ENCODE measurements at places on chromosomes 3 and 15. TPM values are rescaled to one million over a fixed set of nuclear protein-coding genes. Genes with fewer than 3 reads are reported as not detected.
A peak's percentile ranks its signal among the peaks of the same experiment; 100 is the strongest.

- DNase-seq, result no peak
- H3K27ac ChIP-seq, result peak overlapping the region; percentile 87
- peaks cover 14% of the 10 kb centered on the region for H3K4me1 ChIP-seq
- H3K4me3 ChIP-seq, result no peak overlapping the region
- H3K27me3 ChIP-seq, result no peaks in the 10 kb centered on the region
- H3K36me3 ChIP-seq, result no peaks in the 10 kb centered on the region
These were observed 30.5 kb upstream of the SRP14 start for GRCh38 chr15:40069178-40070165.

DNA sequence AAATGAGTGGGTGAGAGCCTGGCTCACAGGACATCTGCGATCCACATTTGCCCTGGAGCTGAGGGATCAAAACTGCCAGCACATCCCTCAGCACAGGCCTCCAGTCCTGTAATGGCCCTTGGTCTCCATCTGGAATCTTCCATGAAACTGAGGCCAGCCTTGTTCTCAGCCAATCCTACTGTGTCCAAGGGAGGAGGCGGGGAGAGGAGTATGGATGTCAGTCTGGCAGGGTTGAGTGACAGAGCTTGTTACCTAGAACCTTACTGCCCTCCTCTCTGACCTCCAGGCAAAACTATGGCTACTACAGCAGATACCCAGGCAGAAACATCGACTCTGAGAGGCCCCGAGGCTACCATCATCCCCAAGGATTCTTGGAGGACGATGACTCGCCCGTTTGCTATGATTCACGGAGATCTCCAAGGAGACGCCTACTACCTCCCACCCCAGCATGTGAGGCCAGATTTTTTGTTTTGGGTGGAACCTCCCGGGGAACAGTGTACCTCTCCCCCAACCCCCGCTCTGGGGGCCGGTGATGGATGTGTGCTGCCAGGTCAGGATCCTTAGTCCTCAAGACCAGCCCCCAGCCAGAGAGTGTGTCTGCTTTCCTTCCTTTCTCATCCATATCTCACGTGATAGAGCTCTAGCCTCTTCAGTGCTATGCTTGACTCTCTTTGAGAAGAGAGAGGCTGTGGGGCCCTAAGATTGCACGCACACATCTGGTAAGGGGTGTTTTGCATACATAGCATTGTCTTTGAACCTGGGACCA is 41.3 kb downstream of the CHDH start:
- no peak overlapping the region for H3K27ac ChIP-seq
- no peak for DNase-seq
- no peak overlapping the region for H3K4me3 ChIP-seq

The B3GALNT1 gene
- 36.0 TPM for total RNA-seq

- peaks cover 17% of the 10 kb centered on the region for H3K36me3 ChIP-seq
- peak overlapping the region; percentile 51 for H3K4me3 ChIP-seq
- H3K27ac ChIP-seq, result peak overlapping the region; percentile 99
These were observed 5.5 kb downstream of the CSRNP1 start for GRCh38 chr3:39147711-39148434.

The BOC gene
- 85.3 TPM for total RNA-seq

GRCh38 chr15:36803773-36804172 is 224.3 kb downstream of the CDIN1 start:
- no peak overlapping the region for H3K4me3 ChIP-seq
- H3K27ac ChIP-seq, result peak overlapping the region; percentile 91
- H3K36me3 ChIP-seq, result peaks cover 6% of the 10 kb centered on the region
- H3K4me1 ChIP-seq, result peaks cover 77% of the 10 kb centered on the region
- H3K27me3 ChIP-seq, result no peaks in the 10 kb centered on the region

The MST1R gene
- 4.3 TPM for total RNA-seq

- H3K27ac ChIP-seq, result no peak overlapping the region
- DNase-seq, result no peak
- H3K4me3 ChIP-seq, result no peak overlapping the region
- no peaks in the 10 kb centered on the region for H3K27me3 ChIP-seq
- no peaks in the 10 kb centered on the region for H3K36me3 ChIP-seq
These were observed 647.8 kb upstream of the CCDC54 start for GRCh38 chr3:106729481-106729880.

- peak overlapping the region; percentile 26 for H3K27ac ChIP-seq
- H3K4me1 ChIP-seq, result peaks cover 17% of the 10 kb centered on the region
- H3K27me3 ChIP-seq, result peaks cover 8% of the 10 kb centered on the region
- no peaks in the 10 kb centered on the region for H3K36me3 ChIP-seq
- DNase-seq, result no peak
- no peak overlapping the region for H3K4me3 ChIP-seq
These were observed 275.0 kb upstream of the CHRM5 start for GRCh38 chr15:33693166-33693800.

GRCh38 chr3:61908382-61908781 is 347.0 kb downstream of the PTPRG start:
- no peak overlapping the region for H3K27ac ChIP-seq
- H3K27me3 ChIP-seq, result no peaks in the 10 kb centered on the region
- H3K4me1 ChIP-seq, result peaks cover 22% of the 10 kb centered on the region
- no peak for DNase-seq

The CPN2 gene
- not detected for total RNA-seq

The GFM1 gene
- 37.2 TPM for total RNA-seq

GRCh38 chr3:72768006-72768441 is 80.2 kb downstream of the SHQ1 start:
- H3K36me3 ChIP-seq, result no peaks in the 10 kb centered on the region
- no peaks in the 10 kb centered on the region for H3K27me3 ChIP-seq
- peaks cover 12% of the 10 kb centered on the region for H3K4me1 ChIP-seq
- peak overlapping the region; percentile 61 for H3K27ac ChIP-seq

- H3K36me3 ChIP-seq, result peaks cover 3% of the 10 kb centered on the region
- H3K27ac ChIP-seq, result no peak overlapping the region
- H3K4me1 ChIP-seq, result peaks cover 9% of the 10 kb centered on the region
These were observed 42.9 kb downstream of the DCUN1D1 start for GRCh38 chr3:182937293-182938051.

DNA sequence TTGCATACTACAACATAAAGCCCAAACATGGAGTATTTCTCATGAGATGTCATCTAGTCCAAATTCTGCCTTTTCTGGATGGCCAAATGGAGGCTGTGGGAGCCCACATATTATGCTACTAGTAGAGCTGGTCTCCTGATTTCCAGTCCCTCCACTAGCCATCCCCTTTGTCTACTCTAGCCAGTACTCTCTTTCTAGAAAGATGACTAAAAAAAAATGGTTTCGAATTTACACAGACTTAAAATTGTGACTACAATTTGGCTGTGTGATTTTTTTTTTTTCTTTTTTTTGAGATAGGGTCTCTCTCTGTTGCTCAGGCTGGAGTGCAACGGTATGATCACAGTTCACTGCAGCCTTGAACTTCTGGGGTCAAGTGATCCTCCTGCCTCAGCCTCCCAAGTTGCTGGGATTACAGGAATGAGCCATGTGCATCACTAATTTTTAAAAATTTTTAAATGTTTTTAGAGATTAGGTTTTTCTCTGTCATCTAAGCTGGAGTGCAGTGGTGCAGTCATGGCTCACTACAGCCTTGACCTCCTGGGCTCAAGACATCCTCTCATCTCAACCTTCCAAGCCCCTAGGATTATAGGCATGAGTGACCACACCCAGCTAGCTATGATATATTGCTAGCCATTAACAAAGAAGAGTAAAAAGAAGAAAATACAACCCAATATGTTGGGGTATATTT is 273.9 kb downstream of the ADAMTSL3 start:
- H3K36me3 ChIP-seq, result peaks cover under 1% of the 10 kb centered on the region
- H3K4me3 ChIP-seq, result no peak overlapping the region
- no peak overlapping the region for H3K27ac ChIP-seq
- peaks cover 12% of the 10 kb centered on the region for H3K27me3 ChIP-seq

The TP63 gene
- total RNA-seq, result 28.6 TPM

DNA sequence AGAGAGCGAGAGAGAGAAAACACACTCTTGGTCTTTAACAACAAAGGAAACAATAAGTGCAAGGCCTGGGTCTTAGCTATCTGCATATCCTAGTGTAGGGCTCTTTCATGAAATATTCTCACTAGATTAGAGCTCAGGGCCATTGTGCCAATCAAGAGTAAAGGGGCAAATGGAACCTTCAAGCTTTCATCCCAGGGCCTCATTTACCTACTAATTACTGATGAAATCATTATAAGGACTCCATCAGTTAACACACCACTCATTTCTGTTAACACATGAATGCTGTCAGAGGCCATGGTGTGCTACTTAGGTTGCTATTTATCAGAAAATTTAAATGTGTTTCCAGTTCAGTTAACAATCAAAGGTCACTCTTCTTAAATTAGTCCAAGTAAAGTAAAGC is 597.8 kb downstream of the ROBO1 start:
- no peak overlapping the region for H3K27ac ChIP-seq
- no peaks in the 10 kb centered on the region for H3K4me1 ChIP-seq
- H3K36me3 ChIP-seq, result no peaks in the 10 kb centered on the region

DNA sequence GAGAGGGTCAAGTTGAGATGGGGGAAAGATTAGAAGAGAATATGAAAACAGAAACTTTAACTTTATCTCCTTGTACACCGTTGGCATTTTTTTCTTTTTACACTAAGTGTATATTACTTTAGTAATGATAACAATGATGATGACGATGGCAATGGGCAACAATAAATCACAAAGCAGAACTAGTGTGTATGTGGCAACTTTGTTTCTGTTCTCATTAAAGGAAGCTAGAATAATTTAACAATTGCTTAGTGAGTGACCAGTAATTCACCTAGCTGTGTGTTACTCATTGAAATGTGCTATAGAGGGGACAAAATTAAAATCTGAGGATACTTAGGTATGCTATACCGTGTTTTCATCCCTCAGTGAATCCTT is 318.5 kb upstream of the TBL1XR1 start:
- no peaks in the 10 kb centered on the region for H3K36me3 ChIP-seq
- no peak for DNase-seq
- H3K4me3 ChIP-seq, result no peak overlapping the region
- peaks cover 3% of the 10 kb centered on the region for H3K4me1 ChIP-seq
- H3K27ac ChIP-seq, result no peak overlapping the region

DNA sequence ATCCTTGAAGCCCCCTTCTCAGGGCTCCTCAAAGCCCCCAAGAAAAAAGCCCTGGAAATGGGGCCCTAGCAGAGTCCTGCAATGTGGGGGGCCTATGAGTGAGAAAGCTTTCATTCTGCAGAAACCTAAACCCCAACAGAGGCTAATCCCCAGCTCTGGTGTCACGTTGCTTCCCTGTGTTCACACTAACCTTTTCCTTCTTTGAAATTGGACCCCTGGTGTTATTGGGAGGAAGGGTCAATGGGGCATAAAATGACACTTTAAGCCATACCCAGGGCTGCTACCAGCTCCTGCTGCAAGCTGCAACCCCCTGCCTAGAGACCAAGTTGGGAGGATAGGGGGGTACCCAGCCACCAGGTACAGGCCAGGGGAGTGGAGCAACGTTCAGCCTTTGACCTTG is 2.1 kb downstream of the CYP1A2 start:
- no peaks in the 10 kb centered on the region for H3K27me3 ChIP-seq
- H3K36me3 ChIP-seq, result no peaks in the 10 kb centered on the region
- no peak overlapping the region for H3K4me3 ChIP-seq
- no peak for DNase-seq

The LIPH gene
- 0.18 TPM for total RNA-seq

- no peak for DNase-seq
- no peak overlapping the region for H3K4me3 ChIP-seq
- peaks cover 20% of the 10 kb centered on the region for H3K4me1 ChIP-seq
- no peaks in the 10 kb centered on the region for H3K27me3 ChIP-seq
- H3K36me3 ChIP-seq, result no peaks in the 10 kb centered on the region
These were observed 150.1 kb upstream of the CCDC54 start for GRCh38 chr3:107227091-107227490.

The CDCP1 gene
- 1.3 TPM for total RNA-seq

The CLDN18 gene
- not detected for total RNA-seq

DNA sequence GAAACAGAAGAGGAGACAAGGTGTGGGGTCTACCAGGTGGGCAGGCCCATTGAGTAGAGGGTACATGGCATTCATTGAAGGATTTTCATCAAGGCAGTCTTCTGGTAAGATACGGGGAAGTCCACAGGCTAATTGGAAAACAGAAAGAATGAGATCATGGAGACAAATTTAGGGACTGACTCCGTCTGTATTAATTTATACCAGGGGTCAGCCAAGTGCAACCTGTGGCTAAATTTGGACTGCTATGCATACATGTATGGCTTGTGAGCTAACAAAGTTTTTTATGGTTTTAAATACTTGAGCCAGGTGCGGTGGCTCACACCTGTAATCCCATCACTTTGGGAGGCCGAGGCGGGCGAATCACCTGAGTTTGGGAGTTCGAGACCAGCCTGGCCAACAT is 21.1 kb upstream of the SNRPN start:
- H3K27me3 ChIP-seq, result no peaks in the 10 kb centered on the region
- H3K27ac ChIP-seq, result no peak overlapping the region
- DNase-seq, result no peak

DNA sequence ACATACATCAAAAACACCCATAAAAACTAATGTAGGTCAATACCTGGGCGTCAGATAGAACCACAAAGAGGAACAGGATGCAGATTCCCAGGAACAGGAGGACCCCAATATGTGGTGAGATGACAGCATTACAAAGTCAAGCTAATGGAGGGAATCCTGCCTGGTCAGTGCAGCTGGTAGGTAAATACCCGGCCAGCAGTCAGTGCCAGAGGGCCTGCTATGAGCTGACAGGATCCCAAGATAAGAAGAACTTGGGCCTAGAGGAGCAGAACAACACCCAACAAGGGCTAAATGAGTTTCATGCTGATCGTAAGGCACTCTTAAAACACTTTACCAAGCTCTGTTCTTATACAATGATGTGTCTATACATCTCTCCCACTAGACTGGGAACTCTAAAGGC is 61.2 kb upstream of the KCNMB2 start:
- peak overlapping the region; percentile 15 for H3K27ac ChIP-seq
- H3K4me3 ChIP-seq, result no peak overlapping the region
- no peaks in the 10 kb centered on the region for H3K27me3 ChIP-seq
- H3K36me3 ChIP-seq, result no peaks in the 10 kb centered on the region
- DNase-seq, result no peak
- peaks cover 33% of the 10 kb centered on the region for H3K4me1 ChIP-seq

The FMN1 gene
- 1.6 TPM for total RNA-seq

DNA sequence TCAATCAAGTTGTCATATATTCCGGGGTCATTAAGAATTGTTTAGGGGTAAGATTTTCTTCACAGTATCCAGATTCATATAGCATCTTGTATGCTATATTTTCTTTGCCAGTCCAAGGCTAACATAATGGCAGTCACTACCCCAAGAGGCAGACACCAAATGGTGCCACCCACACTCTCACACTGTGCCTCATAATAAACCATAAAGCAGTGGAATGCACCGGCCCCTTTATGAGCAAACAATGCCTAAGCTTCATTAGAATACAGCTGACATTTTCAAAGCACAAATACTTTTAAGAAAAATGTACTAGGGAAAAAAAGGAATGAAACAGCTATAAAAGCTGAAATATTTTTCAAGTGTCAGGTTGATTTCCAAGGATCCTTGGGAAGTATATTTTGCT is 121.6 kb downstream of the TFDP2 start:
- H3K4me1 ChIP-seq, result peaks cover 31% of the 10 kb centered on the region
- H3K4me3 ChIP-seq, result peak overlapping the region; percentile 97
- no peaks in the 10 kb centered on the region for H3K27me3 ChIP-seq
- no peak for DNase-seq
- peaks cover 5% of the 10 kb centered on the region for H3K36me3 ChIP-seq

DNA sequence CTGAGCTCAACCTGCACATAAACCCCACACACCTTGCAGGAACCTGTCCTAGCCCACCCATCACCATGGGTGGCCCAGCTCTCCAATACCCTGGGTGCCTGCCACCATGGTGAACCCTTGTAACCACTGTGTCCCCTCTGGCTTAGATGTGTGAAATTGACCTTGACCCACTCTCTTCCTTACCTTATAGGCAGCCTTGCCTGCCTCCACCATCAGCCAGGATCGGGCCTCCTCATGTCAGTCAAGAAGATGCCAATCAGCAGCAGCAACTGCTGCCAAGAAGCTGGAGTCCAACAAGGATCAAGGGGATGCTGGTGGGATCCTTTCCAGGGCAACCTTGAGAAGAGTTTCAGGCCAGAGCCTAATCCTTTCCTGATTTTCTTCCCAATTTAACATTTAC is 8.8 kb upstream of the CYP11A1 start:
- DNase-seq, result no peak
- no peaks in the 10 kb centered on the region for H3K27me3 ChIP-seq
- H3K4me1 ChIP-seq, result peaks cover 26% of the 10 kb centered on the region
- H3K36me3 ChIP-seq, result no peaks in the 10 kb centered on the region
- no peak overlapping the region for H3K4me3 ChIP-seq
